ENCODE measurements at places on chromosomes 2 and 18. TPM values are rescaled to one million over a fixed set of nuclear protein-coding genes. Genes with fewer than 3 reads are reported as not detected.
A peak's percentile ranks its signal among the peaks of the same experiment; 100 is the strongest.

The ABCG8 gene
- total RNA-seq = not detected

The TWIST2 gene
- total RNA-seq = not detected

- H3K36me3 ChIP-seq = no peaks in the 10 kb centered on the region
- H3K27ac ChIP-seq = no peak overlapping the region
- no peaks in the 10 kb centered on the region for H3K4me1 ChIP-seq
- no peak for DNase-seq
These were observed 234.2 kb downstream of the TPGS2 start for GRCh38 chr18:36594621-36595020.

DNA sequence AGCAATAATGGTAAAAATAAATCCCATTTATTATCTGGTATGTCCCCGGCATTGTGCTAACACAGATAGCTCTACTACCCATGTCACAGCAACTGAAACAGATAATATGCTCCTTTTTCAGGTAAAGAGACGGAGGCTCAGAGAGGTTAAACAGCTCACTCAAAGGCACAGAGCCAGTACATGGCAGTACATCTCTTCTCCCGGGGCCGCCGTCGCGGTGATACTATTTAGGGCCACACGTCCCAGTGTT lies 693 bp upstream of the PDK1 start:
- no peaks in the 10 kb centered on the region for H3K27me3 ChIP-seq
- H3K4me3 ChIP-seq = peak overlapping the region; percentile 83
- DNase-seq = no peak
- peaks cover 9% of the 10 kb centered on the region for H3K36me3 ChIP-seq
- peak overlapping the region; percentile 68 for H3K27ac ChIP-seq

The TP53I3 gene
- 3.4 TPM for total RNA-seq

GRCh38 chr2:16019060-16019480 lies 78.7 kb downstream of the MYCN start:
- no peak overlapping the region for H3K27ac ChIP-seq
- no peak for DNase-seq
- no peaks in the 10 kb centered on the region for H3K36me3 ChIP-seq
- no peaks in the 10 kb centered on the region for H3K4me1 ChIP-seq

The RASGRP3 gene
- total RNA-seq = 19.3 TPM

DNA sequence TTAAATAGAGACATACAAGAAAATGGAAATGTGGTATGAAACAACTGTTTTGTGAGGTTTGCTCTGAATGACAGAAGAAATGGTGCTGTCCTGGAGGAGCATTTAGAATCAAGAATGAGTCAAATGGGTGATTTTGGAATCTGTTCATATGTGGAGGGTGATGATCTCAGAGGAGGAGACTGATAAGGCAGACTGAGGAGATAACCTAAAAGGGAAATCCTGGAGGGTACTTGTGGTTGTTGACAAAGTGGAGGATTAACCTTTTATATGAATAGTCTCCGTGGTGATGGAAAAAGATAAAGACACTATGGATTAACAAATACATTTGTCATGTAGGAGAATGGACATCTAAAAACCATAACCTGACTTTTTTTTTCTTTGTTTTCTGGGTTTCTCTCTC lies 74.1 kb downstream of the MMADHC start:
- H3K4me1 ChIP-seq = no peaks in the 10 kb centered on the region
- no peaks in the 10 kb centered on the region for H3K36me3 ChIP-seq
- H3K4me3 ChIP-seq = no peak overlapping the region
- DNase-seq = no peak

GRCh38 chr2:2735041-2735440 lies 404.0 kb upstream of the MYT1L start:
- no peak overlapping the region for H3K27ac ChIP-seq
- no peaks in the 10 kb centered on the region for H3K36me3 ChIP-seq
- H3K4me1 ChIP-seq = no peaks in the 10 kb centered on the region
- no peaks in the 10 kb centered on the region for H3K27me3 ChIP-seq

- H3K4me3 ChIP-seq = no peak overlapping the region
- DNase-seq = peak; percentile 52
- H3K4me1 ChIP-seq = peaks cover 33% of the 10 kb centered on the region
- peaks cover 4% of the 10 kb centered on the region for H3K36me3 ChIP-seq
- peak overlapping the region; percentile 11 for H3K27ac ChIP-seq
These were observed 48.0 kb downstream of the STRN start for GRCh38 chr2:36918307-36918706.

GRCh38 chr18:1483385-1483784 lies 578.7 kb downstream of the ADCYAP1 start:
- no peak overlapping the region for H3K27ac ChIP-seq
- DNase-seq = no peak
- H3K4me1 ChIP-seq = no peaks in the 10 kb centered on the region
- no peaks in the 10 kb centered on the region for H3K36me3 ChIP-seq

The RGPD4 gene
- total RNA-seq = not detected

- H3K4me3 ChIP-seq = no peak overlapping the region
- H3K36me3 ChIP-seq = no peaks in the 10 kb centered on the region
- no peaks in the 10 kb centered on the region for H3K27me3 ChIP-seq
- no peak for DNase-seq
These were observed 57.3 kb upstream of the ALPP start for GRCh38 chr2:232321156-232321816.

DNA sequence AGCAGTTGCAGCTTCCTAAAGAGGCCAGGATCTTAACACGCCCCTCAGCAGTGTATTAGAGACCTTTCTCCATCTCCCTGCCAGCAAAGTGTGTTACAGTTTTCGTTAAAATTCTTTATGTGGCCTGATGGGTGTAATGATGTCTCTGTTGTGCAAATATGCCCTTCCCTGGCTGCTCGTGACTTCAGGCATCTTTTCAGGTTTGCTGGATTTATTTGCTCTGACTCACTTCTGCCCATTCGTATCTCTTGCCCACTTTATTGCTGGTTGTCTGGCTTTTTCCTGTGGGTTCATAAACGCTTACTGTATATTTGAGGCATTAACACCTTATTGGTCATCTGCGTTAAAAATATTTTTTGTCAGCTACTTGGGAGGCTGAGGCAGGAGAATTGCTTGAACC lies 134.5 kb downstream of the ASB1 start:
- H3K4me1 ChIP-seq = no peaks in the 10 kb centered on the region
- H3K36me3 ChIP-seq = no peaks in the 10 kb centered on the region
- DNase-seq = no peak
- H3K27me3 ChIP-seq = no peaks in the 10 kb centered on the region
- no peak overlapping the region for H3K4me3 ChIP-seq

The FOXD4L1 gene
- total RNA-seq = 0.72 TPM

The CCNT2 gene
- 42.9 TPM for total RNA-seq

- H3K27ac ChIP-seq = no peak overlapping the region
- peak; percentile 67 for DNase-seq
- no peak overlapping the region for H3K4me3 ChIP-seq
These were observed 167.4 kb downstream of the THSD7B start for GRCh38 chr2:136932700-136933099.

GRCh38 chr2:29187926-29188325 lies 72.7 kb downstream of the CLIP4 start:
- H3K36me3 ChIP-seq = no peaks in the 10 kb centered on the region
- H3K27me3 ChIP-seq = no peaks in the 10 kb centered on the region
- no peak overlapping the region for H3K4me3 ChIP-seq
- no peaks in the 10 kb centered on the region for H3K4me1 ChIP-seq

DNA sequence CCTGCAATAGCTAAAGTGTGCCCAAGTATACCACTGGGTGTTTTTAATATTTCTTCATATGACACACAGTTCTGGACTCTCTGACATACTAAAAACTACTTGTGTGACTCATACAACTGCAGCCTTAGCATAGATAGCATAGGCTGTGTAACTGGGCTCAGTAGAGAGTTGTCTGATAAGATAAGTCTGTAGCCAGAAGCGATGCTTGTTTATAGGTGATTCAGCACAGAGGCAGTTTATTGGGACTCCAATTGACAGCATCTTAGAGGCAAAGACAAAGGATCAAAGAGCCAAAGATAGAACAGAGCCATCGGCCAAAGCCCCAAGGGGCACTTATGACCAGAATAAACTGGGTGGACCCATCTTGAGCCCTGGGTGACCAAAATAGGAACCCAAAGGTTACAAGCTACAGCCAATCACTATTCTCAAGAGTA lies 42.3 kb downstream of the AAK1 start:
- H3K4me3 ChIP-seq = no peak overlapping the region
- H3K27ac ChIP-seq = no peak overlapping the region
- H3K4me1 ChIP-seq = no peaks in the 10 kb centered on the region
- no peak for DNase-seq
- H3K27me3 ChIP-seq = 0 out of 2 replicates have a peak, but pooled peaks cover 3% of the 10 kb centered on the region

- no peak overlapping the region for H3K4me3 ChIP-seq
- H3K4me1 ChIP-seq = peaks cover 7% of the 10 kb centered on the region
- no peak for DNase-seq
- no peaks in the 10 kb centered on the region for H3K36me3 ChIP-seq
- no peak overlapping the region for H3K27ac ChIP-seq
- H3K27me3 ChIP-seq = no peaks in the 10 kb centered on the region
These were observed 786 bp upstream of the TMEM200C start for GRCh38 chr18:5895876-5896740.

GRCh38 chr18:10499230-10499629 lies 26.6 kb upstream of the NAPG start:
- no peak for DNase-seq
- H3K4me1 ChIP-seq = no peaks in the 10 kb centered on the region
- H3K27ac ChIP-seq = no peak overlapping the region
- H3K27me3 ChIP-seq = no peaks in the 10 kb centered on the region
- no peaks in the 10 kb centered on the region for H3K36me3 ChIP-seq

GRCh38 chr18:57959278-57959677 lies 84.7 kb upstream of the NEDD4L start:
- no peaks in the 10 kb centered on the region for H3K27me3 ChIP-seq
- no peak overlapping the region for H3K4me3 ChIP-seq
- H3K36me3 ChIP-seq = no peaks in the 10 kb centered on the region

GRCh38 chr2:118989481-118989880 lies 47.5 kb downstream of the MARCO start:
- no peak for DNase-seq
- H3K27ac ChIP-seq = no peak overlapping the region
- H3K4me3 ChIP-seq = no peak overlapping the region
- no peaks in the 10 kb centered on the region for H3K36me3 ChIP-seq

GRCh38 chr2:31109633-31110192 lies 28.5 kb downstream of the GALNT14 start:
- no peak for DNase-seq
- no peaks in the 10 kb centered on the region for H3K36me3 ChIP-seq
- no peaks in the 10 kb centered on the region for H3K4me1 ChIP-seq
- no peak overlapping the region for H3K4me3 ChIP-seq
- H3K27me3 ChIP-seq = no peaks in the 10 kb centered on the region

DNA sequence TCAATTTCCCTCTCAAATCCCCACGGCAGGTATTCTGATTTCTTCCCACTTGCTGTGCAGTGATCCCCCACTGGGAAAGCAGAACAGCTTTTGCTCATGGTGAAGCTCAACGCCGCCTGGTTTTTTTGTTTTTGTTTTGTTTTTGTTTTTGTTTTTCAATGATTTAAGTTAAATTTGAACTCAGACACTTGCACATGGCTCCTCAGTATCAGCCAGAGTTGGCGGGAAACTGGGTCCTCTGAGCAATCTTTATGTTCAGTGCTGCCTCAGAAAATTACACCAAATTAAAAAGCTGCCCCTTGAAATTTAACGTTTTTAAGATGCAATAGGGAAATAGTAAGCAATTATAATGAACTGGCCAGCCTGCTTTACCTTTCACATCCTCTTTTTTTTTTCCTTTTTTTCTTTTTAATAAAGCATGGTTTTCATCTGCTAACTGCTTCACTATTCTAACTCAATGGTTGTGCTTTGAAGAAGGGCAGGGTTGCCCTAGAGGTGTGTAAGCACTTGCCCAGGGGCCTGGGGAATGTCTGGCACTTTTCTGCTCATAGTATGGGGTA lies 277.0 kb upstream of the HNRNPA3 start:
- peaks cover 5% of the 10 kb centered on the region for H3K4me1 ChIP-seq

The EPHA4 gene
- total RNA-seq = not detected

DNA sequence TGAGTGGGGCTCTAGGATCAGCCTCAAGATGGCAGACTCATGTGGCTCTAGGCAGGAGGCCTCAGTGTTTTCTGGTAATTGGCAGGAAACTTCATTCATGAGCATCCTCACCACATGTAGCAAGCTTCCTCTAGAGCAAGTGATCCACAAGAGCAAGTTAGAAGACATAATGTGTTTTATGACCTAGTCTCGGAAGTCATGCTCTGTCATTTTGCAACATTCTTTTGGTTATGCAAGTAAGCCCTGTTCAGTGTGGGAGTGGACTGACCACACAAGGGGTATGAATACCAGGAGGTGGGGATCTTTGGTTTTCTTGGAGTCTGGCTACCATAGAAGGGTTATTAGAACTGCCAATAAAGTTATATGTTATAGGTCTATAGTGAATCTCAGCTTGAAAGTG lies 66.8 kb upstream of the STK39 start:
- H3K36me3 ChIP-seq = no peaks in the 10 kb centered on the region
- no peak overlapping the region for H3K4me3 ChIP-seq
- DNase-seq = no peak
- no peaks in the 10 kb centered on the region for H3K4me1 ChIP-seq

DNA sequence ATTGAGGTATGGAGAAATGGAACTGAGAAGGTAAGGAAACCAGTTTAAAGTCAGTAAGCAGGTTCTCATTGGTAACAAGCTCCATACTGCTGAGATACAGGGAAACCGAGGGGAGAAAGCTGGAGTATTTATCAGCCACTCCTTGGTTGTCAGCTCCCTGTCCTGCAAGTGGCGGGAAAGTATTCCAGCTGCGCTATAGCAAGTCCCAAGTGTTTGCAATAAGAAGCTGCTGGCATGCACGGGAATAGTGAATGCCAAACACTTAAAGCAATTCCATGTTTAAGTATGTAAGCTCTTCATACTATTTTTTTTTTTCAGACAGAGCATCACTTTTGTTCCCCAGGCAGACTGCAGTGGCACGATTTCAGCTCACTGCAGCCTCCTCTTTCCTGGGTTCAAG lies 1601.1 kb downstream of the SUCLG1 start:
- H3K27me3 ChIP-seq = no peaks in the 10 kb centered on the region
- no peak overlapping the region for H3K27ac ChIP-seq
- no peaks in the 10 kb centered on the region for H3K36me3 ChIP-seq
- no peak overlapping the region for H3K4me3 ChIP-seq

Measured in Karpas-422 (cell line).